ENCODE measurements at places on chromosomes 12 and 14. TPM values are rescaled to one million over a fixed set of nuclear protein-coding genes. Genes with fewer than 3 reads are reported as not detected.

- DNase-seq = no peak
These were observed 11.8 kb downstream of the COPS7A start for GRCh38 chr12:6735448-6736191.

DNA sequence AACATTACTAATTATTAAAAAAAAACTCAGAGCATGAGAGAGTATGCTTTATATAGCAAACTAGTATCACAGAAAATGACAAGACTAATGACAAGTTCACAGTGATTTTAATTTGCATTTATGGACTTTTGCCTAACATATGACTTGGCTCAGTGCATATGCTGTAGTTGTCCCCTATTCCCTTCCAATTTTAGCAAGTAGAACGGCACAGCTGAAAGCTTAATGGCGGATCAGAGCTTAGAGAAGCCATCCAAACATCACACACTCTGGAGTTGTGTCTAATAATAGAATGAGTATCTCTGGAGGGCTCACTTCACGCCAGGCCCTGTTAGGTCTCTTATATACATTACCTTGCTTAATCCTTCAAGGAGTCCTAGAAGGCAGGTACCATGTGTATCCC, 13.3 kb downstream of the CNIH1 start:
- DNase-seq = no peak

- no peak for DNase-seq
These were observed 1084.3 kb downstream of the TMEM121 start for GRCh38 chr14:106610691-106611090.

- DNase-seq = no peak
These were observed 8.5 kb downstream of the TMEM233 start for GRCh38 chr12:119601877-119602733.

DNA sequence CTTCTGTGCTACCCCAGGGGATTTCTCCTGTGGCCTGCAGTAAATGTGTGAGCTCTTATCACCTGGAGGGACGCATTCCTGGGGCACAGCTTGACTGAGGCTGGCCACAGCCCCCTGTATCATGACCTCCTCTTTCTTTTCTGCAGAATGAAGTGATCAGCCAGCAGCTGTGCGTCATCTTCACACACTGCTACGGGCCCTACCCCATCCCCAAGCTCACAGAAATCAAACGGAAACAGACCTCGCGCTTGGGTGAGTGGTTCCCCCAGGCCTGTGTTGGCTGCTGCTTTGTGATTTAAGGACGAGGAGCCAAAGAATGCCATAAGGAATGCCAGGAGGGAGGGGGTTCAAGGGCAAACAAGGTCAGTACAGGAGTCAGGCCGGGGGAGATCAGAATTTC, 50.5 kb upstream of the PWP1 start:
- DNase-seq = no peak

DNA sequence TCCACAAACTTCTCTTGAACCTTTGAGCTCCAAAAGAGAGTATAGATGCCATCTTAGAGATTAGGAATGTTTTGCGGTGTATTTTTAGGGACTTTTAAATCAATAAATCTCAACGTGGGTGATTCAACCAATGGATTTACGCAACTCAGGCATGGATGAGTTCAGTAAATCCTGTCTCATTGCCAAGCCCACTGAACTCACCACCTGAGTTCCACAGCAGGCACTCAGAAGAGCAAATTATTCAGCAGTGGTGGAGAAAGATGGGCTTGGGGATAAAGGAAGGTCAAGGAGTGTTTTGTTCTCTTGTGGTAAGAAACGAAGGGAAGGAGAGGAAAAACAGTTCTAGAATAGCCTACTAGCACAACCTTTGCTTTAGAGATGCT, 68.7 kb upstream of the HMGA2 start:
- no peak for DNase-seq

- no peak for DNase-seq
These were observed 5.1 kb downstream of the PRKAG1 start for GRCh38 chr12:49013428-49013827.

GRCh38 chr14:72017290-72017689, 85.1 kb downstream of the RGS6 start:
- no peak for DNase-seq

DNA sequence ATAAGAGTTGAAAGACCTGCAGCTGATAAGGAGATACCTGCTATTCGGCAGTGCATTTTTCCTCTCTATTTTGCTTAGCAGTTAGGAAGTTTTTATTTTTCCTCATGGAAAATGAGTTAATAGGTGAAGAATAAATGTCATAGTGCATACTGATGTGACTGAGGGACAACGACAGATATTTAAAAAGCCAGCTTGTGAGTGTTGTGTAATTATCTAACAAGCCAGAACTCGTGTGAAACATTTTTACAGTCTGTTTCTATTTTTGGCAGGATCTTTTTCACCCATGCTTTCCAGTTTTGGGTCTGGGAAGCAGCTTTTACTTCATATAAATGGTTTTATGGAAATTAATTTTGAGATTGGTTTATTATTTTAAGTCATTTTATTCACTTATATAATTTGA, 2.9 kb downstream of the FBXO34 start:
- no peak for DNase-seq

DNA sequence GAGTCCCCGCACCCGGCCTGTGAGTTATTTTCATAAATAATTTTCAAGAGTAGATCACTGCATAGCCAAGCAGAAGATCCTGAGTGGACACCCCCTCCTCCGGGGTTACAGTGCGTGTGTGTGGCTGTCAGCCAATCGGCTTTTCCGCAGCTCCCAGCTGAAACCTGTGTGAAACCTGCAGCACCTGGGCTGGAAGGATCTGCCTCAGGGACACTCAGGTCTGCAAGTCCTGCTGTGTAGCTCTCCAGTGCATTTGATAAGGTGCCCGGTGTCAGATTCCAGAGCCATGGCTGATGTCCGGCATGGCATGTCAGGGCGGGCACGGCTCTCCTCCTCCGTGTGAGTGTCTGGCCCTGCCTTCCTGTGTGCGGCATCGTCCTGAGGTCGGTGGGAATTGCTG, 124.8 kb downstream of the GLT1D1 start:
- DNase-seq = no peak

- no peak for DNase-seq
These were observed 212.5 kb downstream of the CRADD start for GRCh38 chr12:93889516-93890212.

- no peak for DNase-seq
These were observed 1.2 kb downstream of the DYRK2 start for GRCh38 chr12:67649570-67650387.

- no peak for DNase-seq
These were observed 163.5 kb downstream of the DIO2 start for GRCh38 chr14:80047761-80048160.

GRCh38 chr12:38162708-38163441, 153.7 kb upstream of the ALG10B start:
- no peak for DNase-seq

DNA sequence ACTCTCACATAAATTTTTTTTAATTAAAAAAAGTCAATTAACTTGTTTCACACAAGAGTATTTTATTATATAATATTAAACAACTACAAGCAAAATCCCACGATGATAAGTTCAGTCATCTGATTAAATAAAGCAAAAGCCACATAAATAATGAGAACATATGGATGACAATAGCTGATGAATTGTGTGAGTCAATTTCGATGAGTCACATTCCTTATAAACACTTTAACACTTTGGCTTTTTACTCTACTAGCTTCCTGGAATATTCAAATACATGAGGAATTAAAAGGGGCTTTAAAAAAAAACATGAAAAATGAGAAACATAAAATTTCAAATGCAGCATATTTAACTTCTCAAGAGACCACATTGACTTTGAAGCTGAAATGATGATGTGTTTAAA, 95.3 kb downstream of the BCAT1 start:
- no peak for DNase-seq

DNA sequence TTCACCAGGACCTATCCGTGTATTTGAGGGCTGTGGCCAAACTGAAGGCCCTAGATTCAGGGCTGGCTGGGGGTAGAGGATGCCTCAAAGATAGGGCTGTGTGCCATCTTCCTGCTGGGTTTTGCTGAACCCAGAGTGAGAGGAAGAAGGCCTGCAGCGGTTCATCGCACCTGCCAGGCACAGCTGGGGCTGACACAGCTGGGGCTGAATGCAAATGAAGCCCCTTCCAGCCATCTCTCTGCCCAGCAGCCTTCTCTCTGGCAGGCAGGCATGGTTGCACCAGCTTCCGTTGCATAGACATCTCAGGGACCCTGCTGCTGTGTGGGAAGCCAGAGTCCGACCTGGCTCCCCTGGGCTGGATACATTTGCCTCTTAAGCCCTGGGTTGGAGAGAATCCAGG, 152.4 kb downstream of the TSPAN9 start:
- no peak for DNase-seq

GRCh38 chr12:57112492-57113294, 1.5 kb upstream of the STAT6 start:
- no peak for DNase-seq

- no peak for DNase-seq
These were observed 87.5 kb downstream of the DUSP6 start for GRCh38 chr12:89264837-89265236.

- no peak for DNase-seq
These were observed 604.3 kb downstream of the ALG10 start for GRCh38 chr12:34626363-34627157.

DNA sequence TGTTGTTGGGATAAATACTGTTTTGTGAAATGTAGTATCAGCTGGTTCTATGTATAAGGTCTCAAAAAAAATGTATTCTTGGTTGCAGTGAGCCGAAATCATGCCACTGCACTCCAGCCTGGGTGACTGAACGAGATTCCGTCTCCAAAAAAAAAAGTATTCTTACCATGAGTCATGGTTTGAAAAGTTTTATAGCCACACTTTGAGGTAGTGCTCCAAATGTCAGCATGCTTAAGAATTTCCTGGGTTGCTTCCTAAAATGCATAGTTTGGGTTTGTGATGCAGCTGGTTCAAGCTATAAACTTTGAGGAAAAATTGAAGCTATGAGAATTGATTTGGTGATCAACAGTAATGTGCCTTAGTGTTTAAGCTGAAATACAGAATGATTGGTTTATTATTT, 48.0 kb downstream of the ETNK1 start:
- DNase-seq = no peak

DNA sequence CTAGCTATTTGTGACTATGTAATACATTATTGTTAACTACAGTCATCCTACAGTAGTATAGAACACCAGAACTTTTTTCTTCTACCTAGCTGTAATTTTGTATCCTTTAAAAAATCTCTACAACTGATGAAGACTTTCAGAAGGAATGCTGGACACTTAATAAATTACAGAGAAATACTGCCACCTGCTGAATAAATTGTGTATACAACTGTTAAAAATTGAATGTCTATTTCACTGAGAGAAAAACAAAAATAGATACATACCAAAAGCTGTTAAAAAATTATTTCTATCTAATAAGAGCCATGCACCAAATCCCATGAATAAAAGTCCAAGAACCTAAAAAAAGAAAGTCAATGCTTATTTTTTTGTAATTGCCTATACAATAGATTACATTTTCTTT, 6.6 kb downstream of the TSPAN19 start:
- no peak for DNase-seq

- no peak for DNase-seq
These were observed 605 bp downstream of the ANKRD52 start for GRCh38 chr12:56257491-56258067.

DNA sequence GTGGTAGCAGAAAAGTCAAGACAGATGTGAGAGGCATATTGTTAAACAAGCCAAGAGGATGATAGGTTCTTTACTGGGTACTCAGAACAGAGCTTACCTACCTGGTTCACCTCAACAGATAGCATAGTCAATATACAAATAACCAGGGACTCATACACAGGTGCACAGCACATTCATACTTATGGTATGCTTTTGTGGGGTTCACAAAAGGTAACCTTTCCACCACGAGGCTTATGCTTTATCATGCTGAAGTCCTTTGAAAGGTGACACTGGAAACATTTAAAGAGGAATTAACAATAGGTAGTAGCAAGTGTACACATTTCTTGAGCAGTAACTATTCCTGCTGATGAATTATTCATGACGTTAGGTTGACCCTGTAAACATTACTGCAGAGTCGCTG, 42.2 kb upstream of the MBIP start:
- DNase-seq = no peak

- DNase-seq = no peak
These were observed 37.3 kb upstream of the RCOR1 start for GRCh38 chr14:102554821-102555819.

- no peak for DNase-seq
These were observed 28.4 kb downstream of the AREL1 start for GRCh38 chr14:74684434-74684833.

KRT6C gene
- total RNA-seq = not detected

CIDEB gene
- 1.1 TPM for total RNA-seq

TMED8 gene
- total RNA-seq = 9.7 TPM

AICDA gene
- 1.3 TPM for total RNA-seq

TESPA1 gene
- not detected for total RNA-seq

EXOC5 gene
- total RNA-seq = 60.8 TPM

ASIC1 gene
- total RNA-seq = 0.75 TPM

TRPV4 gene
- total RNA-seq = 0.75 TPM

PPFIBP1 gene
- 111 TPM for total RNA-seq

ALDH6A1 gene
- 11.1 TPM for total RNA-seq

TNFAIP2 gene
- 152 TPM for total RNA-seq

GUCY2C gene
- not detected for total RNA-seq

Measured in kidney epithelial cell (primary cell).